ENCODE measurements at places on chromosomes 7 and 10.

GRCh38 chr10:59623133-59624121 is 86.2 kb downstream of the SLC16A9 start:
- DNase-seq = no peak

GRCh38 chr7:93226310-93226709 is at the start of gene HEPACAM2:
Gene HEPACAM2 (minus strand): TSS chr7:93226469.
- no peak for DNase-seq

DNA sequence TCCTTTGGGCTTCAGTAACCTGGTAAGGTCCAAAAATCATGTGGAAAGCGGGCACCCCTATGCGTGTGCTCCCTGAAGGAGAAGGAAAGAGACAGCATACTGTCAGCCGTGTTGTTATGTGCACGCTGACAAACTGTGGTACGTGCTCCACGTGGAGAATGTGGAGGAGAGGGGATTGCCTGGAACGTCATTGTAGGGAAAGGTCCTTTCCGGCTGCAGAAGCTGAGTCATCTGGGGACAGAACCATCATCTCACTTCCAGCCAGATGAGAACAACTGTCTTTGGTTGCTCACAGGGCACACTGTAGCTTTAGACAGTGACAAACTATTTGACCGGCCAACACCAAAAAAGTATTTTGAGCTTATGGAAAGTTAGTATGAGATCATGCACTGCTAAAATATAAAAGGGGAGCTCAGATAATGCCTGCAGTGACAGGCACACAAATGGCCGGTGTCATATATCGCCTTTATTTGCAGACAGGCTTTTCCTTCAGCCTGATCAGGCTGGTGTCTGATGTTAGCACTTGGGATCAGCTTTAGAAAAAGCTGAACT is 38.8 kb upstream of the GRB10 start:
- DNase-seq = no peak

GRCh38 chr7:105524840-105525239 is 2.8 kb upstream of the PUS7 start:
- no peak for DNase-seq

- no peak for DNase-seq
Observed at GRCh38 chr7:88566162-88566729, 193.3 kb upstream of the ZNF804B start.

- DNase-seq = no peak
Observed at GRCh38 chr7:120876922-120877321, 19.0 kb upstream of the TSPAN12 start.

GRCh38 chr7:142418326-142418725 is 160.5 kb upstream of the PRSS58 start:
- no peak for DNase-seq

GRCh38 chr7:23333671-23334246 is 34.6 kb downstream of the MALSU1 start:
- no peak for DNase-seq

GRCh38 chr7:121416533-121416932 is 20.4 kb upstream of the FAM3C start:
- DNase-seq = no peak

DNA sequence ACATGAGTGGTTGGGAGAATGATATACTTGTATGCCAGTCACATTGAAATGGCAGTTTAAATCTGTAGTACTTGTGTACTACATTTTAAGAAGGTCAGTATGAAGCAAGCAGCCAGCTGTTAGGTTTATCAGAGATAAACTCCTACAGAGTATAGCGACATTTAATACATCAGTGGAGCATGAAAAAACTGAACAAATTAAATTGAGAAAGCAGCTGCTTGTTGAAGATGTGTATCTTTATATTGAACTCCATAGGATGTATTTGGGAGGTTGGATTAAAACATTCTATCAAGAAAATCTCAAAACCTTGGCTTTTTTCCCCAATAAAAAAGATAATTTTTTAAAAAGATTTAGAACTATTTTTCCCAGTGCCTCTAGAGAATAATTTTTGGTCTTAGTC is 47.8 kb downstream of the PHF14 start:
- DNase-seq = no peak

DNA sequence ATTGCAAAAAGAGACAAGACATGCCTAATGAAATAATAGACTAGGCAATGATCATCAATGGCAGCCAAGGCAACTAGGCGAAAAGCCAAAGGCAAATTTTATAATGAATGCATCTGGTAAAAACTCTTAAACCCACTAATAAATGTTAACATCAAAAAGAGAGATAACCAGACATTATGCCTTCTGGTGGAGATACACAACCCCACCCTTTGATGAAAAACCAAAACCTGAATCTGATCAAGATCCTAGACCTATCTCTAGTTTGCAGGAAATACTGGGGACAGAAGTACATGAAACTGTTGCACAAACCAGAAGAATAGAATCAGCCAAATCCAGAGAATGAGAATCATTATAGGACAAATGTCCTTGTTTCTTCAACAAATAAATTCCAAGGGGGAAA is 22.0 kb upstream of the GSAP start:
- DNase-seq = no peak

GRCh38 chr10:127254276-127254675 is 57.9 kb upstream of the INSYN2A start:
- DNase-seq = no peak

GRCh38 chr7:82605247-82605864 is 161.8 kb upstream of the CACNA2D1 start:
- no peak for DNase-seq

DNA sequence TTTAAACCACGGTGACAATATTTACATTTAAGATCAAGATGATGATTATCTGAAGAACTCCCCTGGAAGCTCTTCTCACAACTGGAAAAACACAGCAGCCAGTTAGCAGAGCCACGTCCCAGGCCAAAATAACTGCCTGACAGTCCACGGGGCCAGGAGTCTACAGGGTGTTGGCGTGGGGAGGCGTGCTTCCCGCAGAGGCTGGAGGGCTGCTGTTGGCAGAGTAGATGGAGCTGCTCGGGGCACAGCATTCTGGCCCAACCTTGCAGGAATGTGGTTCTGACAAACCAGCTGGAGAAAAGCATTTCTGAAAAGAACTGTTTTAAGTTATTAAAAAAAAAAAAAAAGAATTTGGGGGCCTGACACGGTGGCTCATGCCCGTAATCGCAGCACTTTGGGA is 177.9 kb downstream of the EBF3 start:
- DNase-seq = no peak

GRCh38 chr7:16027396-16027795 is 340.9 kb upstream of the MEOX2 start:
- DNase-seq = no peak

DNA sequence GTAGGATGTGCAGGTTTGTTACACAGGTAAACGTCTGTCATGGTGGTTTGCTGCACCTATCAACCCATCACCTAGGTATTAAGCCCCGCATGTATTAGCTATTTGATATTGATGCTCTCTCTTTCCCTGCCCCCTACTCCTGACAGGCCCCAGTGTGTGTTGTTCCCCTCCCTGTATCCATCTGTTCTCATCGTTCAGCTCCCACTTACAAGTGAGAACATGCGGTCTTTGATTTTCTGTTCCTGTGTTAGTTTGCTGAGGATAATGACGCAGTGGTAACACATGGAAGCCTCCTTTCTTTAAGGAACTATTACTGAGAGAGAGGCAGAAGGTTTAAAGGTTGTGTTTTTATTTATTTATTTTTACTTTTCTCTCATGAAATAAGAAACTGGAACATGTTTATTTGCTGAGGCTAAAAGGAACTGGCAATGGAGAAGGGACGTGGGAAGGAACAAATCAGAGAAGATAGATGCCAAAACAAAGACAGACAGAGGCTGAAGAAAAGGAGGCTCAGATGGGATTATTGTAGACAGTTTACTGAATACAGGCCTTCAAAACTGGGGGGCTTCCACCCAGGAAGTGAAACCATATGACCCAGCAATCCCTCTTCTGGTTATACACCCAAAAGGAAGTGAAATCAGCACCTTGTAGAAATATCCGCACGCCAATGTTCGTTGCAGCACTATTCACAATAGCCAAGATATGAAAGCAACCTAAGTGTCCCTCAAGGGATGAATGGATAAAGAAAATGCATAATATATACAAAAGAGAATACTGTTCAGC is 556.3 kb downstream of the GRM8 start:
- no peak for DNase-seq

DNA sequence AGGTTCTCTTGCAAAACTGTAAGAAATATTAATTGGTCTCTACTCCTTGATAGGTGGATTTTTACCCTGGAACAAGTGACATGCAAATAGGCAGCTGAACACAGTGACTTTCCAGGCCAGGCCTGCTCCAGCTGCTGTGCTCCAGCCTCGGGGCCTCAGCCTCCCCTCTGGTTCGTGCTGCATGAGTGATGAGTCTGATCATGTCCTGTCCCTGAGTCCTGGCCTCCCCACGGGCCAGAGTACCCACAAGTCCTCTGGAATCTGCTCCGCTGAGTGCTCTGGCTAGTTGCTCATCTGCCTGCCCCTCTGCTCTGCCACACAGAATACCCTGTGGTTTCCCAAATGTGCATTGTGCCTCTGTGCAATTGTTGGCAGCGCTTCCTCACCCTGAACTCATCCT is 80.1 kb upstream of the PDZD8 start:
- DNase-seq = no peak

- DNase-seq = no peak
Observed at GRCh38 chr7:136489808-136490207, 378.6 kb upstream of the CHRM2 start.

DNA sequence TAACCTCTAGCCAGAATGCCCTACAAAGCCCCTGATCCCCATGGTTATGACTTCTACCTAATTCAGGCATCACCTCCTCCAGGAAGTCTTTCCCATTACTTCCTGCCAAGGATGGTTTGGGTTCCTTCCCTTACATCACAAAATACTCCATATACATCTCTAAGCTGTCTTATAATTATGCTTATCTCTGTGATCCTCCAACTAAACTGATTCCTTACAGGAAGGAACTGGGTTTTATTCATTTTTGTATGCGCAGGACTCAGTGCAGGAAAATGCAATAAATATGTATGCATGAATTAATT is 41.3 kb downstream of the PIP4K2A start:
- no peak for DNase-seq

GRCh38 chr7:28976022-28976421 is 17.9 kb upstream of the TRIL start:
- DNase-seq = no peak

DNA sequence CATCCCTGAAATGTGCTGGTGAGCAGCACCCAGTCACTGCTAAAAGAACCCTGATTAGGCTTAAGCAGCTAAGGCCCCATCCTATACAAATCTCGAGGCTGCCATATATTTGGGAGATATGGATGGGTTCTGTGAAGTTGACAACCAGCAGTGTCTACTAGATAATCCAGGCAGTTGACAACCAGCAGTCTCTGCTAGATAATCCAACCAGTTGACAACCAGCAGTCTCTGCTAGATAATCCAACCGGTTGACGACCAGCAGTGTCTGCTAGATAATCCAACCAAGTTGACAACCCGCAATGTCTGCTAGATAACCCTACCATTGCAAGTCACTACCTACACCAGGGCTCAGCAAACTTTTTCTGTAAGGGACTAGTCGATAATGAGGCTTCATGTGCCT is 58.3 kb upstream of the KDM7A start:
- no peak for DNase-seq

- DNase-seq = no peak
Observed at GRCh38 chr10:8338177-8338766, 283.8 kb downstream of the GATA3 start.

GRCh38 chr7:79211724-79212123 is 241.7 kb downstream of the MAGI2 start:
- no peak for DNase-seq

DNA sequence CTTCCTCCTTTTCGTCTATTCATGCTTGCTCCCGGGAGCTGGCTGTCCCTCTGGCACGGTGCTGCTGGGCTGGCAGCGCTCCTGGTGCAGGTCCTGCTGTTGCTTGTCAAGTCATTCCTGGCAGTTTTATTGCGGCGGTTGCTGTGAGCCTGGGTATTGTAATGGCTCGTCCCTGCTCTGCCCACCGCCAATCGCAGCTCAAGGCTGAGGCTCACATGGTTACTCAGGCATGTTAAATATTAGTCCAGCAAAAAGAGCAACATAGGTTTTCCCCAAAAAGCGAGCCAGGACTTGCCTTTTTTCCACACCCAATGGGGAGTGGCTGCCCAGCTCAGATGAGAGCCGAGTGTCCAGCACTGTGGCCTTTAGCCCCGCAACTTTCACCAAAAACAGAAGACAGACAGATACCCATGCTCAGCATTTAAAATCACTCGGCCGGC is 492.9 kb upstream of the FOXK1 start:
- DNase-seq = no peak

DNA sequence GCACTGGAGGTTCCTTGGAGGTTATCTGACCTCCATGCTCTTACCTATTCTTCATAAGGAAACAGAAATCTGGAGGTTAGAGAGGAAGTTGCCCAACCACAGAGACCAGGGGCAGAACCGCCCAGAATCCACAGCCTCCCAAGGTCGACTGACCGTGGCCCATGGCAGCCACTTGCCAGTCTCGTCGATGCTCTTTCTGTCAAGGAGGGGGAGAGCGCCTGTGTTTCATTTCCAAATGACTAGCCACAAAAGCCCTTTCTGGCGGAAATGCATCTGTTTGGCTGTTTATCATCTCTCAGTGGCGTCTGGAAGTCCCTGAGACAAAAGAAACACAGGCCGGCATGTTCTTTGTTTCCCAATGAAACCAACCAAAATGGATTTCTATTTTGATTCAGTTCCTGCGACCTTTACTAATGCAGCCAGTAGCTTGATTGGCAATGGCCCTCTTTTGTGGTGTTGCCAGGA is 2.9 kb downstream of the RAMP3 start:
- DNase-seq = no peak

DNA sequence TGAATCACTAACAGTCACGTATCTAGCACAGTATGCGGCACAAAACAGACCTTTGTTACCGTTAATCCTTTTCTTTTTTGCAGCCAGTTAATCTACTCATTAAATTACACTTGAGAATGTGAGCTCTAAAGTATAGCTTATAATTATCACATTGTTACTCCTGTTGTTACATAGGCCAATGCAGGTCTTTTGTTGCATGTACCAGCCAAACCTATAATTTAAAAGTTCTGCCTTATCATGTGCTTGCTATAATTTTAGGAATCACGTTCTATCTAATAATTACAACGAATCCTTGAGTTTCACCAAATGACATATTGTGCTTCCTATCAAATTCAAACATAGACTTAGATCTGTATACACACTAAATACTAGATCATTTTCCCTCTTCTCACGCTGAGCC is 245.1 kb downstream of the DGKI start:
- DNase-seq = no peak

DNA sequence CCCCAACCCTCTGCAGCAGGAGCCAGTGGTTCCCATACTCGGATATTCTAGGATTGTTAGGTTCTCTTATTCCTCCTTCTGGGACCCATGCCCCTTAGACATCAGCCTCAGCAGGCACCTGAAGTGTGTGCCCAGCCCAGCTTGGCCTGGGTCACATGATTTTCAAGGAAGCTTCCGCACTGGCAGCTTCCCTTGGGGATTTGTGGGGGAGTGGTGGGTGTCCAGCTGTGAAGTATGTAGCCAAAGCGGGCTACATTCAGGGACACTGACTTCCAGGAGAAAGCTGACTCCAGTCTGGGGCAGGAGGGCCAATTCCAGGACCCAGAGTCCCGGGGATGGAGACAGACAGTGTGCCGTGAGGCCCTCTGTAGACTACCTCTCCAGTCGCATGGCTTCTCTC is 1.3 kb downstream of the LDB1 start:
- DNase-seq = no peak

GRCh38 chr7:97119747-97120146 is 2.2 kb downstream of the SDHAF3 start:
- DNase-seq = no peak

GRCh38 chr10:43854007-43854406 is 205.3 kb upstream of the ZNF32 start:
- no peak for DNase-seq

- no peak for DNase-seq
Observed at GRCh38 chr10:34889004-34889869, 74.1 kb upstream of the PARD3 start.
